Stimulated activated CD8-positive, alpha-beta memory T cell treated with anti-CD3 and anti-CD28 coated beads, Interleukin-2, amount 100 ng/mL, for 1 hour (primary cell): ENCODE measurements at places on chromosomes 2 and 18.

DNA sequence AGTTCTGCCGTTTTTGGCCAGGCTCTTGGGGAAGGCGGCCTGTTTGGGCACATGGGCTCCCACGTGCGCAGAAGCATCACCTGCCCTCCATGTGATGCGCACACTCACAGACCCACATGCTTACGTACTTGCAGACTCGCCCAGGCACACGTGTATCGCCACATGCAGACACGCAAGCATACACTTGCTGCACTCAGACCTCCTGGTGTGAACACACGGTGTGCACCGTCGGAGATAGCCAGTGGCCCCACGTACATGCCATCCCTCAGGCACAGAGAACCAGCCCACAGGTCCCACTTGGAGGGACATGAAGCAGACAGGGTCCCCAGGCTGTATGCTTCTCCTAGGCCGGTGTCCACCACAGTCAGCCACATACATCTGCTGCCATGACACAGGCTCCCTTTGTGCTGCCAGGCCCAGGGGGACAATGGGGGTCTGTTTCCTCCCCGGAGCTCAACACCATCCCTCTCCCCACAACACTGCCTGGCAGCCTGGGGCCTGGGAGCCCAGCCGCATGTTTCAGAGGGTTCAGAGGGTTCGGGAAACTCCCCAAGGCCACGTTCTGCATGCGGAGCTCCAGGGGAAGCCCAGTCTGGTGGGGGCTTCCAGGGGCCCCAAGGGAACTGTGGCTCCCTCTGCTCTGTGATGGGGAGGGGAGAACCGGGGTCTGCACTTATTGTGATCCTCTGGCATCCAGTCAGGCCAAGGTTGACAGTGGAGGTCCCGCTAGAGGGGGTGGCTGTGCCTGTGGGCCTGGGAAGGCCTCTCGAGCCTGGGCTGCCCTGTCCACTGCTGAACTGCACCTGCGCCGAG lies 208.1 kb upstream of the HAAO start:
- DNase-seq = no peak

GRCh38 chr2:69893684-69894551 lies at the start of gene SNRNP27:
Gene SNRNP27, plus strand, starts transcription at chr2:69893956. Its CDS starts 29 bp downstream, at chr2:69893985.
- peak; percentile 64 for DNase-seq

- DNase-seq = no peak
These were observed 50.6 kb upstream of the IKZF2 start for GRCh38 chr2:213202011-213202410.

DNA sequence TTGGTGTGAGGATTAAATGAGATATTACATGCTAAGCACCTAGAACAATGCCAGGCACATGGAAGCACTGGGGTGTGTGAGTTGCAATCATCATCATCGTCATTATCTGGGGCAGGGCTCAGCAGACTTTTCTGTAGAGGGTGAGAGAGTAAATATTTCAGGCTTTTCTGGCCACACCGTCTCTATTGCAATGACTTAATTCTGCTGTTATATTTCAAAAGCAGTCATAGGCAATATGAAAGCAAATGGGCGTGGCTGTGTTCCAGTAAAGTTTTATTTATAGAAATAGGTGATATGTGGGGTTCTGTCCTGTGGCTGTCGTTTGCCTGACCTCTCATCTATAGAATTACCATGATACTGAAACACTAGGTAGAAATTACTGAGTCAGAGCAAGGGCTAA lies 60.6 kb downstream of the IL1R2 start:
- no peak for DNase-seq

DNA sequence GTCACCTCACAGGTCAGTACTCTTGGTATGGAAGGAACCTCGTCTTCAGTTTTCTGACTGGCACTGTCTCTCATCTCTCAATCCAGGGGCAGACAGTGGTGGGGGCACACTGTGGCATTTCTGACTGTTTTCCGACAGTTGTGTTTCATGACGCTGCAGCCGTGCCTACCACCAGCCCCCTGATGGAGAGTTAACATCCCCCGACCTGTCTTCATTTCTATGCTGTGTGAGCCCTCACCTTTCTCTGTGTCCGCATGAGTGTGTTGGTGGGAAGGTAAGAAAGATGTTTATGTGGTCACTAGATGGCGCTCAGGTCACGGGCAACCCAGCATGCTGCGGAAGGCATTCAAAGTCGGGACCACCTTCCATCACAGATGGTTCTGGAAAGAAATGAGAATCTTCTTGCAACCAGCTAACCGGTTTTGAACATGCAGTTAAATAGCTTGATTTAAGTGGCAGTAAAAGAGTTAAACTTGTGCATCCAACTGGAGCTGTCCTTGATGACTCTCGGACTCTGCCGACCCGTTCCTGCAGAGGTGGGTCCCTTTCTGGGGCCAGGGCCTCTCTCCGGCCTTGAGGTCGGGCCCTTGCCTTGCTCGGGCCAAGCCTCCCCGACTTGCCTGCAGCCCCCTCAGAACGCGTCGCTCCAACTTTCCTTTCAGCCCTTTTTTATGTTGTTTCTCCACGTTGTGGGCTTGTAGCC lies 92.4 kb downstream of the DYSF start:
- no peak for DNase-seq

DNA sequence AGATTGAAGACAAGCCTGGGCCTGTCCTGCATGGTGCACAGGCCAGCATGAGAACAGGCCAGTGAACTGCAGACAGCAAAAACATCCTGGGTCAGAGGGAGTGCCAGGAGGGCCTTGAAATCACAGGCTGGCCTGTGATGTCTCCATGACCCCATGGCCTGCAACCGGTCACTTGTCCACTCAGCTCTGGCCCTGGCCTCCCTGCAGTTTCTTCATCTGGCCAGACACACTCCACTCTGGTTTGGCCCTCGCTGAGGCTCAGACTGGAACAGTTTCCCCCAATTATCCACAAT lies 12.6 kb downstream of the CYRIA start:
- DNase-seq = no peak

DNA sequence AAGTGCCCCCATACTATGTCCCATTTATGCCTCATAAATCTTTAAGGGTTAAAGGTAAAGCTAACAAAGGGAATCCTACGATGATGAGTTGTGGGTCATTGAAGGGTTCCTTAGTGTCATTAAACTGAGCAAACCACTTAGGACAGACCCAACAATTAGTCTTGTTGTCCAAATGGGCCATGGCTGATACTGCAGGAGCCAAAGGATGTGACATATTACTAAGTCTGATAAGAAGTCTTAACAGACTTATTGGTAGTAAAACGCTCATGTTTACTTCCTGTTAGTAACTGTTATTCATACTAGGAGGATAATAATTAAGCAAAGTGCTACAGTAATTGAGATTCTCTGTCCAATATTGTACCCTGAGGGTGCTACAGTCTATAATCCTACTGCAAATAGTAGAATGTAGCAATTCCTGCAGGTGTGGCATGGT lies 96.8 kb downstream of the PTPN4 start:
- no peak for DNase-seq

GRCh38 chr2:44897406-44897805 lies 44.1 kb upstream of the SIX3 start:
- DNase-seq = no peak

DNA sequence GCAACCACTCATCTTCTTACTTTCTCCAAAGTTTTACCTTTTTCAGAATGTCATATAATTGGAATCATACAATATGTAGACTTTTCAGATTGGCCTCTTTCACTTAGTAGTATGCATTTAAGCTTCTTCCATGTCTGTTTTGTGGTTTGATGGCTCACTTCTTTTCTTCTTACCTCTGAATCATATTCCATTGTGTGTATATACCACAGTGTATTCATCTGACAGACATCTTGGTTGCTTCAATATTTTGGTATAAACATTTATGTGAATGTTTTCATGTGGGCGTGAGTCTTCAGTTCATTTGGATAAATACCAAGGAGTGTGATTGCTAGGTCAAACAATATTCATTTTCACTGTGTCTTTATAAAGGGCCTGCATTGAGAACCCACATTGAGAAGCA lies 136.1 kb upstream of the NOSTRIN start:
- no peak for DNase-seq

- no peak for DNase-seq
These were observed 40.4 kb downstream of the L3MBTL4 start for GRCh38 chr18:6374340-6374739.

DNA sequence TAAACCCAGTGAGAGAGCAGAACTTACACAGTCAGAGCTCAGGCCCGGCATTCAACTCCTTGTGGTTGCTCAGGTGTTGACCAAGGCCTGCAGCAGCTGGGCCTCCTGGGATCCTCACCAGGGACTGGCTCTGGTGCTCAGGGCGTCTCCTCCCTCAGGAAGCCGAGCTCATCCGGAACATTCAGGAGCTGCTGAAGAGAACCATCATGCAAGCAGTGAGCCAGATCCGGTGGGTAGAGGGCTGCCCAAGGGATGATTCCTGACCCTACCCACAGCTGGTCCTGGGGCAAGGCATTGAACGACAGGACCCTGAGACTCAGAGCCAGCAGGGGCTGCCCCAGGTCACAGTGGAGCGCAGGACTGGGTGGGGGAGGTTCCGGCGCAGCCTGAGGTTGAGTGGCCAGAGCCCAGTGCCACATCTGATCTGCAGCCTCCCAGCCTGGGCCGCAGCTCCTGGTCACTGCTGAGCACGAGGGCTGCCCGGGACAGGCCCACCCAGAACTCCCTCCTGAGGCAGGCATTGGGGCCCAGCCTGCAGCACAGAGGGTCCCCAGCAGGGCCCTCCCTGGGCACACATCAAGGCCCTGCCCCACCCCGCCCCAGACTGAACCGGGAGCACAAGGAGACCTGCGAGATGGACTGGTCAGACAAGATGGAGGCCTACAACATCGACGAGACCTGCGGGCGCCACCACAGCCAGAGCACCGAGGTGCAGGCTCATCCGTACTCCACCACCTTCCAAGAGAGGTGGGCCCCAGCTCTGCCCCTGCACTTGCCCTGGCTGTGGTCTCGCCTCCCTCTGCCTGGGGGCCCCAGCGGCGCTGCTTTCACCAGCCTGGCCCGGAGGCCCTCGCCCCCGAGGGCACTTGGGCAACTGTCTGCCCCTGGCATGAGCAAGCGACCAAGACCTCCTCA lies 2.4 kb downstream of the TEKT4 start:
- no peak for DNase-seq

- DNase-seq = no peak
These were observed 326.9 kb upstream of the TNP1 start for GRCh38 chr2:217186668-217187159.

GRCh38 chr18:61749031-61749430 lies 143.8 kb downstream of the RNF152 start:
- DNase-seq = no peak

DNA sequence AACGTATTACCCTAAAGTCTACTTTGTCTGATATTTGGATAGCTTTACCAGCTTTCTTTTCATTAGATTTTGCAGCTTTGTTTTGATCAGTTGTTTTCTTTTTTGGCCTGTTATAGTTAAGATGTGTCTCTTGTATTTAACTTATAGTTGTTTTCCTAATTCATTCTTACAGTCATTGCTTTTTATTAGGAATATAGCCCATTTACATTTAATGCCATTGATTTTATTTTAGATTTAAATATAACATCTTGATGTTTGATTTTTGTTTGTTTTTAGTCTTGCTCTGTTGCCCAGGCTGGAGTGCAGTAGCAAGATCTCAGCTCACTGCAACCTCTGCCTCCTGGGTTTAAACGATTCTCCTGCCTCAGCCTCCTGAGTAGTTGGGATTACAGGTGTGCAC lies 215.9 kb upstream of the HDAC4 start:
- DNase-seq = no peak

DNA sequence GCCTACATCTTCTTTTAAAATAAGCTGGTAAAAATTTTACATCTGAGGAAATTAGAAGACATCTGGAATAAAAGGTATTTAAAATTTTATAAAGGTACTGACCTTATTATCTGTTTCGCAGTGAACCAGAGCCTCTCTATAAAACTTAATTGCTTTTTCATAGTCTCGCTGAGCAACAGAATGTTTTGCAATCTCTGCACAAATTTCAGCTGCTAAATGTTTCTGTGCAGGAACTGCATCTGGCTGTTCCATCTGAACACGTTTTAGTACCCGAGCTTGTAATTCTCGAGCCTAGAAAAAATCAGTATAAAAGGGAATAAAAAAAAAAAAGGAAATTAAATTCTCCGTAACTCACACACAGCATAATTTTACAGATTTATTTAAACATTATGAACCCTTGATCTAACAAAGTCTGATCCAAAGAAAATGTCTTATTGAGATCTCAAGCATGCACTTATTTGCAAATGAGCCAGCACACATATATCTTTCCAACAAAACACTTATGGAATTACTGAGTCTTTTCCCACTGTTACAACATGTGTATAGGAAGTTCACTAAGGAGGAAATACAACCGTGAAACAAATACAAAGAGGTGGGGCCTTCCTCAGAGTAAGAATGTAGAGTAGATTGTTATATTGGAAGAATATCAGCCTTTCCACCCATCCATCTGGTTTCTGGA lies 51.8 kb downstream of the TTC21B start:
- DNase-seq = no peak

- no peak for DNase-seq
These were observed 845 bp downstream of the CFAP210 start for GRCh38 chr2:169693360-169693759.
